ENCODE measurements at places on chromosomes 4 and X.
A peak's percentile ranks its signal among the peaks of the same experiment; 100 is the strongest.

DNA sequence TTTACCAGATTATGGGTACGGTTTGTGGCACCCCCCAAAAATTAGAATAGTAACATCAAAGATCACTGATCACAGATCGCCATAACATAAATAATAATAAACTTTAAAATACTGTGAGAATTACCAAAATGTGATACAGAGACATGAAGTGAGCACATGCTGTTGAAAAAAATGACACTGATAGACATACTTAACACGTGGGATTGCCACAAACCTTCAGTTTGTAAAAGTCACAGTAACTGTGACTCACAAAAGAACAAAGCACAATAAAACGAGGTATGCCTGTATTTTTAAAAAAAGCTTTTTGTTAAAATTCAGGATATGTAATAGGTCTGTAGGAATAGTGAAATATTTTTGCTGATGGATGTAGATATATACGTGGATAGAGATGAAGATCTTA is 93.4 kb downstream of the TET2 start:
- no peak for DNase-seq

DNA sequence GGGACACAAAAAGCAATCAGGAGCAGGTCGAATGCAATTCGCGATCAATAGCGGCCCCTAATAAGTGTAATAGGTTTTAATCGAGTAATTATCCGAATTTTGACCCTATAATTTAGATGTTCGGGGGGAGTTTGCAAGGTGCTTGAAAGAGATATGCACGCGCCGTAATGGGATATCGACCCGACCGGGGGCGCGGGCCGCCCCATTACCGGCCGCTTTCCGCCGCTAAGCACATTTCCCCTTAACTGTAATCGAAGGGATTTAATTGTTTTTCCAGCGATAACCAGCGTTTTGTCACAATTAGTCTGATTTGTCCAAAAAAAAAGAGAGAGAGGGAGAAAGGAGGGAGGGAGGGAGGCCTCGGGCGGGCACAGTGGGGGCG is 997 bp downstream of the NKX1-1 start:
- DNase-seq: no peak

DNA sequence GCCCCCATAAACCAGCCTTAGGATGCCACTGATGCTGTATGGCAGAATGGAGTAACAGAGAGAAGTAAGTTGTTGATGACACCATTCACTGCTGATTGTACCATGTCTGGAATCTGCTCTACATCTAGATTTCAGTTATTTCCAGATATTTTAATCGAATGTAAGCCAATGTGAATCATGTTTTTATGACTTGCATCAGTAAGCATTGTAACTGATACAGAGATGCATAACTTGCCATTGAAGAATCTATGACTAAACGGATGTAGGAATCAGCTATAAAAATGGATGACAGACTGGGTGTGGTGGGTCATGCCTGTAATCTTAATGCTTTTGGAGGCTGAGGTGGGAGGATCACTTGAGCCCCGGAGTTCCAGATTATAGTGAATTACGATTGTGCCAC is 161.0 kb upstream of the GATB start:
- DNase-seq: peak; percentile 80

GRCh38 chrX:150364347-150365050 is 1.4 kb downstream of the MAMLD1 start:
- no peak for DNase-seq

GRCh38 chr4:181952478-181952877 is 290.7 kb upstream of the TENM3 start:
- DNase-seq: peak; percentile 58

GRCh38 chr4:2352171-2352570 is 66.3 kb downstream of the ZFYVE28 start:
- no peak for DNase-seq

DNA sequence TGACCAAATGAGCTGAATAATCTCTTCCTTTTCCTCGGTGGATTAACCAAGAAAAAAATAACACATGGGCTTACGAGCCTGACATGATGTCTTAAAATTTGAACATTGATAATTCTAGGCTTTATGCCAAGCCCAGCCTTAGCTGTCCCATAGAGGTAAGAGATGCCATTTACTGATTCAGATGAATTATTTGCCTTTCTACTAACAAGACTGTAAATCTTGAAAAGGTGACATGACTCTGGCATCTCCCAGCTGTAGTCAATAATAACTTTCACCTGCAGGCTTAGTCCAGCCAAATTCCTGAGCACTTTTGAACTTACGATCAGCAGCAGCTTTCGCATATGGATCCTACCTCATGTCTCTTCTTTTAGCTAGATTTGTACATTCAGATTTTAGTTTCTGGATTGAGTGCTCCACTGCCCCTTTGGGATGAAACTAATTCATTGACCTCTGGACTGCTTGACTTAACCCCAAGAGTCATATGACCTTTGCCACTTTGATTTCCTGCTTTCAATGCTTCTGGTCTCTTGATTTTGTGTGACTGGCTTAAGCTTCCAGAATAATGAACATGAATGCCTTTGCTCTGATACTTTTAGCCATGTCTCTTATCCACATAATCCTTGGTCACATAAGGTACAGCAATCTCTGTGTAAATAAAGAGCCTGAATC is 876.4 kb upstream of the SLIT2 start:
- no peak for DNase-seq

DNA sequence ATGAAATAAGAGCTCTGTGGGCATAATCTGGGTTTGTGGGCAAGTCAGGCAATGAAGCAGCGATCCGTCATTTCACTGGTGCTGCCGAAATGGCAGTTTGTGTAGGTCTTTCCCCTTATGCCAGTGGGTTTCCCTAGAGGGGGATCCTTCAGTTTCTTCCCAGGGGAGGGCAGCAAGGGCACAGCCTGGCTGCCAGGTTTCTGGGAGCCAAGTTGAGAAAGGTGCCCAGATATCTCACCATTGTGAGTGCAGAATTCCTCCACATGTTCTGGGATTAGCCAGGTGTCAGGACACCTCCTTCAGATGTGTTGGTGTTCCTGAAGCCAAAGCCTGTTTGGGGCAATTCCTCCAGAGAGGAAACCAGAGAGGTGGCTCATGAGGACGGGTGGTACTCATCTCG is 28.0 kb downstream of the MSX1 start:
- DNase-seq: no peak

DNA sequence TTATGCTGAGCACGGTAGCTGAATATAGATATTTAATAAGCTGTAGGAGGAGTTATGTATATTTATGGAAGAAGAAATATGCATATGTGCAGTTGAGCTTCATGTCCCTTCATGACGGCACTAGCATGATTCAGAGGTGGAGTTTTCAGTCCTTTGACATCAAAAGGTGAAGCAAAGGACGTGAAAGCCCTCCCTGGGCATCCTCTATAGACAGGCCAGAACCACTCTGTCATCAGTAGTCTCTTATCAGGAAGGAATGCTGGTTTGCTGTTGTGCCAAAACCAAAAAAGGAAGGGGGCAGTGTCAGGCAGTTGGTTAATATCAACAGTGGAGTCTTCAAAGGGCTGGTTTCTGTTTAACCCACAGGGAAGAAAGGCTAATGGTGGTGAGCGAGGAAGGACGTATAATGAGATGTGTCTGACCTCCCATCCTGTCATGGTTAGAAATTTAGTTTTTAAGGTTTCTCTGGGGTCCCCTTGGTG is 23.5 kb upstream of the IL2 start:
- no peak for DNase-seq

GRCh38 chrX:115229337-115230003 is 4.4 kb downstream of the LRCH2 start:
- DNase-seq: no peak

DNA sequence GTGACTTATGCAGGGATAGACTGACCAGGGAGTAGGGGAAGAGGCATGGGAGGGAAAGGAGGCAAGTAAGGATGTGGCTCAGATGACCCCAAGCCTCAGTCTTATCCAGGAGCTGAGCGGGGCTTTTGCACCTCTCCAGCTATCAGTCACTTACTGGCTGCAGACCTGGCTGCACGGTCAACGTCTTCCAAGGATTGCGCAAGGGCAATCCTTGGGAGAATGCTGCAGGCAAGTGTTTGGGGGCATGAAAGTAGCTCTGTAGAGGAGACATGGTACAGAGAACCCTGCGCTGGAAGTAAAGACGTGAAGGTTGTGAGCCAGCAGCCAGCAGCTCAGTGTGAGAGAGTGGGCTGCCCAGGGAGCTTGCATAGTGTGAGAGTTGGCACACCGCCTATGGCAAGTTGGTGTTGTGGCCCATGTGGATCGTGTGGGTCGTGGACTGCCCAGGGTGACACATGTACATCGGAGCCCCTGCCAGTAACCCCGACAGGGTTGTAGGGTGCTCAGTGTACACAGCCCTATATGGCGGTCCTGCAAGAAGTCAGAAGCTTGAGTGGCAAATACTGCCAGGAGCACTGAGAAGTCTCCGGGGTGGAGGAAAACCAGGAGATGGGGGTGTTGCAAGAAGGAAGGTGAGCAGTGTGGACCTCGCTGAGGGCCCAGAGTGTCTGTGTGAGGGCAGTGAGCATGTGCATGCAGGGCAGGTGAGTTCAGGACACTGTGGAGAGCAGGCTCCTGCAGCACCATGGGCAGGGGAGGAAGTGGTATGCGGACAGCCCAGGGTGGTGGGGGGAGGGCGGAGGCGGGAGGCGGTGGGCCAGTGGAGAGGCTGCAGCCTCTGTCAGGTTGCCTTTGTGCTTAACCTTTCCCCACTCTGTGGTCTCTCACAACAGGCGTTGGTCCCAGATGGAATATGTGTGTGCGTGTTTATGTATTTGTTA is 50.9 kb downstream of the KIT start:
- no peak for DNase-seq

DNA sequence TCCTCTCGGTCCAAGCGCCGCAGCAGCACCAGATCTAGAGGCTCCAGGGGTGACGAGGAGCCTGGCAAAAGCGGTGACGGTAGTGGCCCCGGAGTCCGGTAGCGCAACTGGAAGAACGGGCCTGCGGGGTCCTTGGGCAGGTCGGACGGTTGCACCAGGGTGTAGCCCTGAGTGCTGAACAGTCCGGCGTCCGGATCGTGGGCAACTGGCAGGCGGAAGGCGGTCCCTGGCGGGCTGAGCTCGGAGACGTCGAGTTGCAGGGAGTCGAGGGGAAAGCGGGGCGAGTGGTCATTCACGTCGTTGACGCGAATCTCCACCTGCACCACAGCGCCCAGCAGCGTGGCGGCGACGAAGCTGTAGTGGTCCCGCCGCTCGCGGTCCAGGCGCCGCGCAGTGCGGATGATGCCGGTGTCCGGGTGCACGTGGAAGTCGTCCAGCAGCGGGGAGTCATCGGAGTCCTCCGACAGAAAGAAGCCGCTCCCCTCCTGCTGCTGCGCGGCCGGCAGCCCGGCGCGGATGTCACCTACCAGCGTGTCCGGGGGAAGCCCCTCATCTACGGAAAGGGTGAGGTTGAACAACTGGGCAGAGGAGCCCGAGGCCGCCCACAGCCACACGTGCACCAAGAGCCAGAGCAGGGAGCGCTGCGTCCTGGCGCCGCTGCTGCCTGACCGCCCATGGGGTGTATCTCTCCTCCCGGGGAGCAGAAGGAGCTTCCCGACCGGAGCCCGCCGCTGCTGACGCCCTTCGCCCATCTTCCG is 837 bp downstream of the DCHS2 start:
- no peak for DNase-seq
